Type B pancreatic cell (in vitro differentiated cells): ENCODE measurements at places on chromosomes 3 and 15. TPM values are rescaled to one million over a fixed set of nuclear protein-coding genes. Genes with fewer than 3 reads are reported as not detected.

DNA sequence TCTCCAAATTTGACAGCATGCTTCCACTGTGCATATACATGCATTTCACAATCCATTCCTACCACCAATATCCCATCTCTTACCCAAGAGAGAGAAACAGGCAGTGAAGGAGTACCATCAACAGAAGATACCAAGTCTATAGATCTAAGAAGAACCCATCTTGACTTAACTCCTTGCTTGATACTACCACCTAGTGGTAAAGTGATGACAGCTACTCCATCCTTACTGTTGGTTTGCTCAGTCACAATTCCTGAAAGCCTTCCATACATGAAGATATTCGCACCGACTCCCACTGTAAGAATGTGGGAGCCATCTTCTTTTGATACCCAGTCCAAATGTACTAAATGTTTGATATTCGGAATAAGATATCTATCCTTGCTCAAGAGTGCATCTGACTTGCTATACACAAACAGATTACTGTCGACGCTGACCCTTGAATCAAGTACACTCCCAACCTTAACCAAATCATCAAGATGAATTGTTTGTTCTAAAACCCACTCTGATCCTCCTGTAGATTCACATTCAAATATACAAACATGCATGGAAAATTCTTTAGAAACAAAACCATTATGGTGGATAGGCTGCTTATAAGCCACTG is 123.1 kb downstream of the DMXL2 start:
- DNase-seq, result no peak

Gene KLHL6
- total RNA-seq, result not detected in 2 replicates

GRCh38 chr3:119531151-119531550 is 28.3 kb downstream of the CD80 start:
- DNase-seq, result no peak

- no peak for DNase-seq
These were observed 476.6 kb upstream of the ROBO1 start for GRCh38 chr3:80244390-80244789.

Gene MNS1
- 2.9 and 9.0 TPM in 2 replicates for total RNA-seq

GRCh38 chr3:195356151-195357086 is 85.5 kb upstream of the XXYLT1 start:
- no peak for DNase-seq

DNA sequence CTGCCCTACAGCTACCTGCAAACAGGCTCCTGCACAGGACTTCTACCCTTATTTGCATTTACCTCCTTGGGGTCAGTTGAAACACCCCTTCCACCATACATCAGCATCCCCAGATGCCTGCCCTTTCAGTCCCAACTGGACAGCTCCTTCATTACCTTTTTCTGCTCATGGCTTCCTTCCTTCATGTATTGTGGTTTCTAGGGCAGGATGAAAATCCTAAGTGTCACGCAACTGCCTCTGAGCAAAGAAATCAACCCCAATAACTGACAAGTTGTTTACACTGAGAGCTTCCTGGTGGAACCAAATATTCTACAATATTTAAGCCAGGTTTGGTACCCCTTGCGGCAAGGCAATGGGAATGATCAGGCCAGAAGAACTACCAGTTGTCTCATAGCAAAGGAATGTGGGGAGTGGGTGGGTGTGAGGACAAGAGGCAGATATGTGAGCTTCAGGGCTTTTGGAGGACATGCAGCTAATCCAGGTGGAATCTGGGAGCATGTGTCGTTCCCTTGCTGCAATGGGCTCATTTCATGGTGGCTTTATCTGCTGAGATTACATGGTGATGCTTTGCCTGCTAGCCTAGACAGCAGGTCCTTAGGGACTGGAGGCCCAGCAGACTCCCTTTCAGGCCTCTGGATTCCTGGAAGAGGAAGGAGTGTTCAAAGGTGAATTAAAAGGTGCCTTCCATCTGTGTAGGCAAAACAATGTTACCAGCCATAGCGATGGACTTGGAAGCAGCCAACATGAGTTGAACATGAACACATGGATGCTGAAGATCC is 34.9 kb downstream of the PPCDC start:
- DNase-seq, result no peak
